ENCODE measurements at places on chromosomes 16 and 17.

DNA sequence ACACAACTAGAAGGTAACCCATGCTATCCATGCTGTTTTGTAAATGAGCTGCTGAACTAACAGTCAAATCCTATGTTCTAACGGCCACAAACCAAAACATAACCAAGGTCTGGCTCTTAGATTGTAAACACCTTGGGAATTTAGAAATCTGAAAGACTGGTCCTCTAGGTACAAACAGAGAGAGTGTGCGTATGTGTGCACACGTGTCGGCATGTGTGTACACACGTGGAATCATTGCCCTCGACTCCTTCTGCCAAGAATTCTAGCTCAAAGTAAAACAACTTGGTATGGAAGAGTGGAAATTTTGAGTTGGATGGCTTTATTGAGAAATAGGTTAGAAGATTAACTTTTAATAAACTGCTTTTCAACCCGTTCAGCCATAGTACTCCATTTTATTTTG, 18.1 kb upstream of the GHDC start:
- DNase-seq: no peak

DNA sequence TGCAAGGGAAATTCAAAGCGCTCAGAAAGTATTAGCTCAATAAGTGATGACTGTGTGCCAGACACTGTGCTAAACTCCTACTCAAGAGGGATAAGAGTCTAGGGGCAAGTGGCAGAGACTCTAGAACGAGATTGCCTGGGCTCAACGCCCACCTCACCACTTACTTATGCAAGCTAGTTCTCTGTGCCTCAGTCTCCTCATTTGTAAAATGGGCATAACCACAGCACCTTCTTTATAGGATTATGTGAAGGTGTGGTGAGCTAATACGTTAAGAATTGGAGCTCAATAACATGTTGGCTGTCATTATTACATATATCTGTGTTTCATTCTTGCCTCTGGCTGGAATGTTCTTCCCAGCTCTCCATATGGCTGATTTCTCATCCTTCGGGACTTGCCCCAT, 15.4 kb downstream of the DEXI start:
- no peak for DNase-seq

DNA sequence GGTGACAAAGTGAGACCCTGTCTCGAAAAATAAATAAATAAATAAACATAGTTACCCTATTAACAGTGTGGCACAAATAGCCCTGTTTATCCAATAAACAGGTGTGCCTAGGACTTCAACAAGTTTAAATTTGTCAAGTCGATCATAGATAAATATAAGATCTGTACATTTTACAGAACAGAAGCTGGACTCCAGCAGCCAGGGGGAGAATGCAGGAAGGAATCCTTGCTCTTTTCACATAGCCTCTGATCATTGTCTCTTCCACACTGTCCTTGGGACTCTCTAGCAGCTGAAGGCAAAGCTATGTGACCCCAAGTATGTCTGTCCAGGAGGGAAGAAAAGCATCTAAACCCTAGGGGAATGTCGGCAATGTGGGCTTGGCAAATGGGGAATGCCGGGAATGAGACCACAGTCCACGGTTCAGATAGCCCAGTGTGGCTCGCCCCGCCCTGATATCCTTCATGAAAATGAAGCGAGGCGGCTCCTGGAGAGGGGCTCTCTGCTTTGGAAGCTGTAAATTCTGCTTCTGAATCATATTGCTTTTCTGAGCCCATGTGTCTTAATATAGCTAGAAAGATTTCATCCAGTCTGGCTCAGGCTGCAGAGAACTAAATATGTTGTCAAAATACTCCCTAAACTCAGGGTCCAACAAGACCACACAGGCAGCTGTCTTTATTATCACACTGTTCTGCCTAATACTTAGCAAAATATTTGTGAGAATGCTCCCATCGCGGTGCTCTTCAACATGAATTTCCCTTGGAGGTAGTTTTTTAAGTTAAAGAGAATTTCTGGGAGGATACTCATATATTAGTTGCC, 24.9 kb upstream of the GRB2 start:
- peak; percentile 42 for DNase-seq

DNA sequence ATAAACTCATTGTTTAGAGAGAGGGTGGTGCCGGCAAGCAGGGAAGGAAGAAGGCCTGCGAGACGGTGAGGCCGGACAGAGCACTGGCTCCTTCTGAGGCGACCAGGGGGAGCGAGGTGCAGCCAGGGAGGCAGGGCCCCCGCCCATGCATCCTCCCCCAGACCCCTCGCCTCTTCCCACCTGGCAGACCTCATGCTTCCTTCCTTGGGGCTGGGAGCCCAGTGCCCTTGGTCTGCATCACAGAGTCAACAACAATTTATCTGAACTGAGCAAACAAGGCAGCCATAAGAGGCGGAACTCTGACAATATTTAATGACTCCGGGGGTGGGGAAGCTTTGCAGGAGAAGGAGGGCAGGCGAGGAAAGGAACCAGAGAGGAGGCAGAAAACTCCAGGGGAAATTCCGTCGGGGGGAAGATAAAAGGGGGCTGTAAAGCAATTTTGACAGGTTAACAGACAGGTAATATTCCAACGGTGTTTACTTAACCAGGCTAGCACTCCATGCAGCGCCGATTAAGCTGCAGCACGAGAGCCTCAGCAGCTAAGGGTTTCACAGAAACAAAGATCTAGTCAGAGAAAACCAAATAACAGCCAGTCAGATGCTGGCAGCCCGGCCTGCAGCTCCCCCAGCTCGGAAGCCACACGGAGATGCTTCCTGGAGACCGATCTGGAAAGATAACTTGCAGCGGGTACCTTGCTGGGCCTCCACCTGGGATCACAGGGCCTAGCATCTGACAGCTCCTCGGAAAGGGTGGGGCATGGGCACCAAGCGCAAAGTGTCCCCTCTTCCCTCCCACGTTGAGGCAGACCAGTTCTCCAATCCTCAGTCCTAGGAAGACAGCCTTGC, 398.2 kb downstream of the SOX9 start:
- no peak for DNase-seq

- no peak for DNase-seq
Observed at GRCh38 chr16:84453061-84453752, 51.3 kb downstream of the MEAK7 start.
